CD4-positive, alpha-beta T cell treated with Interleukin-4 for 4 hours (primary cell): ENCODE measurements at places on chromosomes 3 and 15.

GRCh38 chr15:27278761-27279160, 307.8 kb downstream of the GABRG3 start:
- no peak for DNase-seq

GRCh38 chr3:64104691-64105111, 81.4 kb upstream of the PSMD6 start:
- DNase-seq, result no peak

GRCh38 chr3:136942803-136943202, 15.0 kb upstream of the IL20RB start:
- no peak for DNase-seq

GRCh38 chr3:14210843-14211594, 32.4 kb downstream of the LSM3 start:
- no peak for DNase-seq

GRCh38 chr3:111901637-111902036, 42.6 kb downstream of the PHLDB2 start:
- no peak for DNase-seq

DNA sequence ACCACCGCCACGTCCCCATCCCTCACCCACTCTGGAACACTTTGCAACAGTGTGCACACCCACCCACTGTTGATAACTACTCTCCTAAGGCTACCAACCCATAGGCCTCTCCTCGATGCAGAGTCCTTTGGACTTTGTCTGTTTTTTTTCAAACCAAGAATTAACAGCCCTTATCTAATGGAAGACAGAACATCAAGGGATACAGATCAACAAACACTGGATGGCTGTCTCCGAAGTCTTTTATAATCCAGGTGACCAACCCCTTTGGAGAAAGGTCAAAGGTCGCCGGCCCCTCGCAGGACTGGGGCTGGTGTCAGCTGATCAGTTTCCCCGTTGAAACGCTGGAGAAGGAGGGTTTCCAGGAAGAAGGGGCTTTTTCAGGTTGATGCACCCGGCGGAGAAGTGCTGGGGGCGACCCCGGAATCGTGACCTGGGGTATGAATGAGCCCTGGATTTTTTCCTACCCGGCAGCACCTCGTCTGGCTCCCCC, 532 bp downstream of the B4GALT4 start:
- DNase-seq, result no peak

- no peak for DNase-seq
These were observed 1.3 kb downstream of the FSIP1 start for GRCh38 chr15:39781147-39781966.

DNA sequence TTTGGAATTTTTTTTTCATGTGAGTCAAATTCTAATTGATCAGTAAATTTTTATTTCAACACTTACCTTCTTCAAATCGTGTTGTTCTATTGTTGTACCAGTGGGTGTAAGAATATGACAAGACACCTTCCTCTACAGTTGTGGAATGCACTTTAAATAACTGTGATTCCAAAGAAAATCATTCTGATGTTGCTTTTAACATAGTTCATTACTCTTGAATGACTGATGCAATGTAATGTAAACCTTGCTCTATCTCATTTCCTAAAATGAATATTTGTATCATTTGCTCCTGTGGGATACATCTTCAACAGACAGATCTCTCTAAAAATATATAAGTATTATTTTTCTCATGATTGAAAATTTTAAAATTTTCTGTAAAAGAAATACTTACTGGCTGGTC, 313.4 kb downstream of the RBMS3 start:
- no peak for DNase-seq

GRCh38 chr3:128503164-128503651, 10.2 kb upstream of the GATA2 start:
- no peak for DNase-seq

DNA sequence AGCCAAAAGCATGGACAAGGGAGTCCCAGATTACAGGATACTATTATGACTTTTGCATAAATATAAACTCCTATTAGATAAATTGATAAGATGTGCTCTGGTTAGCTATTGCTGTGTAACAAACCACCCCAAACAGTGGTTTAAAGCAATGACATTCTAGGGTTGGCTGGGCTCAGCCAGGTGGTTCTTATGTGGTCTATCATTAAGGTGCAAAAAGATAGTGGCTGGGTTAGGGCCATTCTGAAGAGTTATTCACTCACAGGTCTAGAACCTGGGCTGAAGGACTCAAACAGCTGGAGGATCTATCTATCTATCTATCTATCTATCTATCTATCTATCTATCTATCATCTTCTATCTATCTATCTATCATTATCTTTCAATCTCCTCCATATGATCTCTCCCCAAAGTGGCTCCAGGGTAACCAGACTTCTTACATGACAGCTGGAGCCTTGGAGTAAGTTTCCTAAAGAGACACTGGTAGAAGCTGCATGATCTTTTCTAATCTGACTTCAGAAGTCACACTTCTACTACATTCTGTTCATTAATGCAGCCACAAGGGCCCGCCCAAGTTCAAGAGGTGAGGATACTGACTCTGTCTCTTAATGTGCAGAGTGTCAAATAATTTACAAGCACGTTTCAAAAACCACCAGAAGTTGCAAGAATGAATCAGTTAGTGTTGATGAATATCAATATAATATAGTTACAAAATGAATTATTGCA, 74.9 kb upstream of the XCR1 start:
- DNase-seq, result peak; percentile 56

DNA sequence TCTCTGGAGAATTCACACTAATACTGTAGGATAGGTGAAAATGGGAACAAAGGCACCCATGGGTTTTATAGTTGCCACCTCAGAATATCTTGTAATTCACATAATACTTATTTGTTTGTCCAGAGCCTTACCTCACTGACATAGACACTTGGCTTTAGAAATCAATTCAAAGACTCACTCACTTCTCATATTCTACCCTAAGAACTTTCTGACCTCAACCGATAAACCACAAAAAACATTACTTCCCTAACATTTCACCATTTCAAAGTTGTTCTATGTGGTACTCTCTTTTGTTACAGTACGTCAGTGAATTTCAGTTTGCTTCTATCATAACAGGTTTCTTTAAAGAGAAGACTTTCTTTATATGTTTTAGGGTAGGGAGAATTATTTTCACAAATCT, 359.3 kb downstream of the IGSF11 start:
- DNase-seq, result no peak

- no peak for DNase-seq
These were observed 522.8 kb downstream of the CADM2 start for GRCh38 chr3:85481411-85482212.

GRCh38 chr3:135908225-135908624, 57.3 kb upstream of the PPP2R3A start:
- no peak for DNase-seq

GRCh38 chr3:24673596-24673995, 178.9 kb upstream of the THRB start:
- no peak for DNase-seq

DNA sequence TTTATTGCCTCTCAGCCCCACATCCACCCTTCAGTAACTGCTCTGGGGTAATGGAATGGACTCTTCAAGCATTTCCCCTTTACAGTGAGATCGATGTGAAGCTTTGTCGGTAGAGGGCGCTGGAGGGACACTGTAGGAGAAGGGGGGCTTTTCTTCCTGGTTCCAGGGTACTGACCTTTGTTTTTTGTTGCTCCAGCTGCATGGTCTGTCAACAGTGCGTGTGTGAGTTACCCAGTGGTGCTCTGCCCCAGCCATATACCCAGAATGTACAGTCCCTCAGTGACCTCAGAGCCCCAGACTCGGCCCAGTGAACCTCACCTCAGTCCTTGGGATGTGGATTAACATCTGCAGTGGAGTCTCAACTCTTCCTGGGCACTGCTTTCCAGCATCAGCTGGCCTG, 180.3 kb upstream of the TSC22D2 start:
- DNase-seq, result no peak

DNA sequence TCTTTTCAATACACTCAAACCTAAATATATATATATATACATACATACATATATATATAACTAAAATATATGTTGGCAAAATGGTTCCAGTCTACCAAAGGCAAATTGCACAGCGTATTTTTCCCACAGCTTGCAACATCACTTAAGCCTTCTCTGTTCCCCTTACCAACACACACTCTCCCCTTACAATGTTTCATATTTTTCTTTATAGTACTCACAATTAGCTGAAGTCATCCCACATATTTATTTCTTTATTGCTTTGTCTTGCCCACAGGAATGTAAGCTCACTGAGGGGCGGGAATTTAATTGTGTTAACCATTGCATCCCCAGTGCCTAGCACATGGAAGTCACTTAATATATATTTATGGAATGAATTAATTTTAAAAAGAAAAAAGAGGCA, 288.3 kb downstream of the ULK4 start:
- no peak for DNase-seq

GRCh38 chr3:149967086-149967685, 3.5 kb downstream of the PFN2 start:
- peak; percentile 61 for DNase-seq

GRCh38 chr3:175552929-175553328, 693.8 kb downstream of the NAALADL2 start:
- no peak for DNase-seq

DNA sequence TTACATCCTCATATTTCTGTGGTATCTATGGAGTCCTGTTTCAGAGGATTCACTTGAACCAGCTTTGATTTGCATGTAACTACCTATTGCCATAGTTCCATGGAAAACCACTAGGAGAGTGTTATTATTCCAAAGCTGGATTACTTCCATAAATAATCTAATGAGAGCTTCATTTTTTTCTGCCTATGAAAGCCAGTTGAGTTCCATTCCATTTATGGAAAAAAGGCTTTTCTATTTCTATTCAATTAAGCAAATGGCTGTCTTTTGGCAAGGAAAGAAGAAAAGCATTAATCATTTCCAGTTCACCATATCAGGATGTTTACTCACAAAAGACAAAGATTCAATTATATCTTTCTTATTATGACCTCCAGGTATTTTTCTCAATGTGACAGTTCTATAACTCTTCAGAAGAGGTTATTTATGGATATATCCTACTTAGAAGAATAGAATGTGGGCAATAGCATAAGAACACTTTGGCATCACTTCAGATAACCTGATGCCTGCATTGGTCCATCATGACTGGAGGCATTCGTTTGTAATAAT, 259.9 kb upstream of the ZPLD1 start:
- no peak for DNase-seq

GRCh38 chr3:51798411-51798963, 19.4 kb upstream of the IQCF6 start:
- DNase-seq, result no peak

DNA sequence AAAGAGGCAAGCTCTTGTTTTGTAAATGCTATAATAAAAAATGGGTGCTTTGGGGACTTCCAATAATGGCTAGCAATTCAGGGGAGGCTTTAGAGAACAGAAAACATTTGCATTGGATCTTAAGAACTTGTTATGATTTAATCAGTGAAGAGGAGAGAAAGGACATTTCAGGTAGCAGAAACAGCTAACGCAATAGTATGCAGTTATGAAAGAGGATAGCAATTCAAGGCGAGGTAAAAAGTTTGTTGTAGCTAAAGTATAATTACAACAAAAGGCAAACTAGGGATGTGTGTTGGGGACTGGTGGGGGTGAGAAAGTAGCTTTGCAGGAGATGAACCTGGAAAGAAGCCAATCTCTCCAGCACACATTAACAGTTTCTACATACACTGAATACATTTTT, 558.7 kb upstream of the SEMA6D start:
- DNase-seq, result no peak

DNA sequence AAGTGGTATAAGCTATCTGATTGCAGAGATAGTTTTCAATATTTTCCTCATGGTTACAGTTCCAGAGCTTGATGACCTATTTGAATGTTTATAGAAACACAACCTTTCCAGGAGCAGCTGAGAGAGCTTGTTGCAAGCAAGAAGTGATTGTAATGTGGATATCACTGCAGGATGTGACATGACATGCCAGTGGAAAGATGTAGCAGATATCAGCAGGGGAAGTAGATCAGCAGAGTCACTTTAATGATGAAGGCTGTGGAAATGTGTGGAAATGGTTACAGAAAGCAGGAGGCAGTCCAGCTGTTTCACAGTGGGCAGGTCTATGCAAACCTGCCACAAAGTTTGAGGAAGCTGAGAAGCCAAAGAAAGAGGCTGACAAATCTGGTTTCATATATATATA, 21.0 kb downstream of the TMEM158 start:
- no peak for DNase-seq

DNA sequence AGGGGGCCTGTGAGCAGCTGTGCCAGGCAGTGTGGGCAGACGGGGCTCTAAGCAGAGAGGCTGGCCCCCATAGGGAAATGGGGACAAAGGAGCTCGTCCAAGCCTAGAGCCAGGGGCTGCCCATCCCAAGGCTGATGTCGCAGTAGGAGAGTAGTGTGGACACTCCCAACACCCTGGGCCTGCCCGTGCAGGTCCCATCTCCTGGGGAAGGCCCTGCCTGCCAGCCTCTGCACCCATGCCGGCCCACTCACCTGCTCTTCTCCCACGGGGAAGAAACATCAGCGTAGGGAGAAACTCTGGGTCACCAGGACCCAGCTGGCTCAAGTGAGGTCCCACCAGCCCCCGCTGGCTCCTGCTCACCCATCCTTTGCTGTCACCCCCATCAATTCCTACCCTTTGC, 10.7 kb upstream of the DUSP7 start:
- DNase-seq, result no peak

DNA sequence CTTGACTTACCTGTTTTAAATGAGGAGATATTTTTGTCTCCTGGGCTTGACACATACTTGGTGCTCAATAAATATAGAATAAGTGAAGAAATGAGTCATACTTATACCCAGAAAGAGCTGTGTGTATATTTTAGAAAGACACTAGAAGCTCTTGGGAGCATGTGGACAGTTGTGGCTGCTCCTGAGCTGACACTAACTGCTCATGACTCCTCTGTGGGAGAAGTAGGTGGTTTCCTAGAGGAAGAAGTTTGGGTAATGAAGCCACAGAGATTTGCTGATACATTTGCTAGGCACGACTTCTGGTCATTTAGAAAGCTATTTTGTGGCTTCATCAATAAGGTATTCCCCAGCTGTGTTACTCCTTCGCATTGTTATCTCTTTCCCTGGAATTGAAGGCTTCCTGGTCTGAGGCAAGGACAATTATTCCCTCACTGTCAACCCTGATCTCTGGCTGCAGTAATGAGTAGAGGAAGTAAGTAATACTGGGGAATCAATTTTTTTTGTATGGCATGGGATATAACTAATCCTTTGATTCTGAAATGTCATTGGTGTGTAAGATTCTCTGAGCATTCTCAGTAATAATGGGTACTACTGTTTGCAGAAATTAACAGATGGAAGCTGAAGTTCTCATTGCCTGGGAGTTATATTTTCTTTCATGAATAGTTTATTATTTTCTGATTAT, 79.6 kb upstream of the DCBLD2 start:
- no peak for DNase-seq

GRCh38 chr15:100220058-100220768, 121.6 kb downstream of the ADAMTS17 start:
- DNase-seq, result no peak
